Testis (tissue), 5 donors: ENCODE measurements at places on chromosomes 1 and 21. TPM values are rescaled to one million over a fixed set of nuclear protein-coding genes. Genes with fewer than 3 reads are reported as not detected.

DNA sequence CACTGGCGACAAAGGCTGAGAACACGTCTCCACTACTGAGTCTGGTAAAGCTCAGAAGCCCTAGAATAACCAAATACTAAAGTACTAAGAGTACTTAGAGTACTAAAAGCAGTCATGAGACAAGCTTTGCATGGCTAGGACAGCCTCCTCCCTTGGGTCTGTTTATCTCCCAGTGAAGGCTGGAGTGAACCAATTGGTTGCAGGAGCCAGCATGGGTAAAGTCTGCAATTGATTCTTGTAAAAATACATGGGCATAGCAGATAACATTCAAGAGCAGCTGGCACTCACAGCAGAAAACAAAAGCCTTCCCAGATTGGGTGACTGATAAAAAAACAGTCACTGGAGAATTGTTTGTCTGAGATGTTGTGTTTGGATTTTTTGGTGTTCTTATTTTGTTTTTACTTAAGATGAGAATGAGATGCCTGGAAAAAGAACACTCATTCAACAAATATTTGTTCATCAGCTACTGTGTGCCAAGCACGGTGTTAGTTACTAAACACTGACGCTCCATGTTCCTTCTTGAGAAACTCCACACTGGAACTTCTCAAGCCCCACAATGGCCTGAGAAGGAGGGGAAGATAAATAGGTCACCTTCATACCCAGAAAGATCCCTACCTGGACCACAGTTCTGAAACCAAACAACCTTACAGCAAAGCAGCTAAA is 3.7 kb downstream of the IRF6 start:
- DNase-seq, result peak; percentile 43
- H3K4me3 ChIP-seq, result no peak overlapping the region
- peak overlapping the region; percentile 21 for H3K27ac ChIP-seq
- H3K4me1 ChIP-seq, result peaks cover 17% of the 10 kb centered on the region

DNA sequence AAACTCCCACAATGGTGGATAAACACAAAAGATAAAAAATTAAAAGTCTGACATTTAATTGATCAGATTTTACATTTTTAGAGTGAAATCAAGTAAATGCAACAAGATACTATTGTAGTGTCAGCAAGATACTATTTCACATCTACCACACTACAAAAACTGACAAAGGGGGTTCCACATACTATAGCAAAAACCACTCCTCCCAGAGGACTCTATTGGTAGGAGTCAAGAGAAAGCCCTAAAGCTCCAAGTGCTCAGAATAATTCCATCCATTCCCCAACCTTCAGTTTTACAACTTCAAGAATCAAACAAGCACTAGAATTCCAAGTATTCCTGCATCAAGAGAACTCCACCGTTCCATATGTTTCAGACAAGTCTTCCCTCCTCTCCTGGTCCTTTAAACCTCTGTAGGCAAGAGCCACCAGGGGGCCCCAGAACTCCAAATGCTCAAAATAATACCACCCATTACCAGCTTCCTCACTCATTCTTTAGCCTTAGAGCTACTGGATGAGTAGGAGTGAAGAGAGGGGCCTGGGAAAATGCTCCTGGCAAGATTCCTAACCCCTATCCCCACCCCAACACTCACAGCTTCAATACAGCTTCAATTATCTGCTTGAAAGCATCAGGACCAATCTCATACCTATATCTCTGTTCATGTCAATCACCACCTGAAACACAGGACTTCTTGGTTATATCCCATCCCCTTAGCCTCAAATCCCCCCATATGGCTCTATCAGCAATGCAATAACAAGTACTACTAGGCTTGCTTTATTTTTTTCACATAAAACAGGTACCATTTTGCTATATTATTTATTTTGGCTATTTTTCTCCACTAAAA is 9.9 kb downstream of the TOR1AIP2 start:
- H3K27ac ChIP-seq, result no peak overlapping the region
- H3K27me3 ChIP-seq, result no peaks in the 10 kb centered on the region
- H3K4me1 ChIP-seq, result no peaks in the 10 kb centered on the region
- H3K4me3 ChIP-seq, result no peak overlapping the region

DNA sequence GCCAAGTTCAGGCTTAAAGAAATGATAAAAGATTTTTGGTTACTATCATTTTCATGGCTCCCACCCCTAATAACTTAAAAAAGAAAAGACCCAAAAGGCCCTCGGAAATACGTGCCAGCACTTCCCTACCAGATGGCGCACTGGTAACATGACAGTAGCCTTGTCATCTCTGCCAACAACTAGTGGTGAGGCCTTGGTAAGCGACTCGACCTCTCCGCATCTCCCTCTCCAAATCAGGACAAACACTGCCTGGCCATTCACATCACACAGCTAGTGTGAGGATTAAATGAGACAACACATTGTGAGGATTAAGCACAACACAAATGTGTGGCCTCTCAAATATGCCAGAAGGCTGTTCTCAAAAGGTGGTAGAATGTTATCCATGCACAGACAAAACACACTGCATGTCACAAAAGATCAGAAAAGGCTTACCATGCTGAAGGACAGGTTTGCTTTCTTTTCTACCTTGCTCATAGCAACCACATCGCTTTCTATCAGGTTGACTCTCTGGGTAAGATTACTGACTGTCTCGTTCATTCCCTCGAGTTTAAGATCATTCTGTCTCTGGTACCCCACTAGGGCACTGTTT is 16.4 kb downstream of the TEX38 start:
- no peak overlapping the region for H3K4me3 ChIP-seq
- DNase-seq, result no peak
- H3K27ac ChIP-seq, result no peak overlapping the region
- H3K4me1 ChIP-seq, result peaks cover 16% of the 10 kb centered on the region
- H3K27me3 ChIP-seq, result no peaks in the 10 kb centered on the region

DNA sequence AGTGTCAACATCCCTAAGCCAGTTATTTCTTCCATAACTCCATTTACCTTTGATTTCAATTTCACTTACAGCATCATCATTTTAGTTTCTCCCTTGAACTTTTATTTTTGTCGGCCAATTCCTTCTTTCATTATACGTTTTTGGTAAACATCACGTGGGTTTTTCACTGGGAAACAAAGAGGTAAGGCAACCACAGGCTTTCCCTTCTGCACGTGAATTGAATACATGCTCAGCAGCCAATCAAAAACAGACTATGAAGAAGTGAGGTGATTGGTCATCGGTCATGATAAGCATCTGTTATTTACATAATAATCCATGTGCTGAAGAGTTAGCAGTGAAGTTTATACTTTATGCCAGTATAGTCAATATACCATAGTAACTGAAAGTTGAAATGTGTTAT is 98.7 kb downstream of the NCAM2 start:
- no peaks in the 10 kb centered on the region for H3K4me1 ChIP-seq
- no peak for DNase-seq
- no peak overlapping the region for H3K27ac ChIP-seq
- no peaks in the 10 kb centered on the region for H3K36me3 ChIP-seq
- H3K27me3 ChIP-seq, result no peaks in the 10 kb centered on the region

GRCh38 chr1:93925206-93925605 is 16.0 kb upstream of the GCLM start:
- no peaks in the 10 kb centered on the region for H3K4me1 ChIP-seq
- no peaks in the 10 kb centered on the region for H3K27me3 ChIP-seq
- H3K36me3 ChIP-seq, result no peaks in the 10 kb centered on the region
- no peak overlapping the region for H3K4me3 ChIP-seq

DNA sequence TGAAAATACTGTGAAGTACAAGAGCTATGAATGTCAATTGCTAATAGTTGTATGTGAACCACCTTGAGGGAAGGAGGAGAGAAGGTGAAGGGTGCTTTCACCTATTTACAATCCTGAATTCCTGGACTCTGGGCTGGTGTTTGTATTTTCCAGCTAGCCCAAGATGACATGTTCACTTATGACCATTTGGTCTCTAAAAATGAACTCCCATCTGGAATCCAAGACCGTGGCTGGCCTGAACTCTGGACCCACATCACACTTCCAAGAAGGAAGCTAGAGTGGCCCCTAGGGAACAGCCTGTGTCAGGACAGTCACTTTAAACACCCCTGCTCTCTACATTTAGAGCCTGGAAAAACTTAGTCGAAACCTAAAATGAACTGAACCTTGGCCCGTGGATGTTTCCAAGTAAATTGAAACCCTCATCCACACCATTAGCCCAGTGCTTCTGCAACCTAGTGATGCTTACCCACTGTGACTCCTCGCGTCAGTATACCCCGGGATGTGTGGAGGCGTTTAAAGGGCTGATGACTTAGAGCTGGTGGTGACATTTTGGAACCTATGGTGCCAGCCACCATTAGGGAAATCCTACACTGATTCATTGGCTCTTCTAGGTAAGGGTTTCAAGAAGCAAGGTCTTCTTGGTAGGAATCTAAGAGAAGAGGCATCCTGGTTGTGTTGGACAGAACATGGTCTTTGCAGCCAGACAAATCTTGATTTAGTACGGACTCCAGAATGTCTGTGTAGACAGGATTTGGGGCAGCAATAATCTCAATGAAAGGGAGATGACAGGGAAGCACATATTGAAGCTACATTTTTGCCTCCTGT is 171.5 kb upstream of the IRF2BP2 start:
- no peaks in the 10 kb centered on the region for H3K27me3 ChIP-seq
- no peaks in the 10 kb centered on the region for H3K36me3 ChIP-seq
- no peak overlapping the region for H3K4me3 ChIP-seq
- no peak for DNase-seq

GRCh38 chr1:173175514-173176145 is 31.5 kb downstream of the TNFSF4 start:
- no peaks in the 10 kb centered on the region for H3K4me1 ChIP-seq
- H3K27me3 ChIP-seq, result no peaks in the 10 kb centered on the region
- no peak overlapping the region for H3K4me3 ChIP-seq
- H3K27ac ChIP-seq, result no peak overlapping the region
- no peaks in the 10 kb centered on the region for H3K36me3 ChIP-seq

DNA sequence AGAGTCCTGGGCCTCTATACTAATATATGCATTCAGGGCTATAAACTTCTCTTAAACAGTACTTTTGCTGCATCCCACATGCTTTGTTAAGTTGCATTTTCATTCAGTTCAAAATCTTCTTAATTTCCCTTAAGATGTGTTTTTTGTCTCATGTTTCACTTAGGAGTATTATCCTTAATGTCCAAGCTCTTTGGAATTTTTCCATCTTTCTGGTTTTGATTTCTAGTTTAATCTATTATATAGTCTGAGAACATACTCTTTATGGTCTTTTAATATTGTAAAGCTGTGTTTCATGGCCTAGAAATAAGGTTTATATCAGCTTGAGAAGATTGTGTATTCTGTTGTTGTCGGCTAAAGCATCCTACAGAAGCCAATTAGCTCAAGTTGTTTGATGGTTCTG is 1041.8 kb downstream of the PLA2G4A start:
- H3K27ac ChIP-seq, result no peak overlapping the region
- H3K36me3 ChIP-seq, result no peaks in the 10 kb centered on the region

DNA sequence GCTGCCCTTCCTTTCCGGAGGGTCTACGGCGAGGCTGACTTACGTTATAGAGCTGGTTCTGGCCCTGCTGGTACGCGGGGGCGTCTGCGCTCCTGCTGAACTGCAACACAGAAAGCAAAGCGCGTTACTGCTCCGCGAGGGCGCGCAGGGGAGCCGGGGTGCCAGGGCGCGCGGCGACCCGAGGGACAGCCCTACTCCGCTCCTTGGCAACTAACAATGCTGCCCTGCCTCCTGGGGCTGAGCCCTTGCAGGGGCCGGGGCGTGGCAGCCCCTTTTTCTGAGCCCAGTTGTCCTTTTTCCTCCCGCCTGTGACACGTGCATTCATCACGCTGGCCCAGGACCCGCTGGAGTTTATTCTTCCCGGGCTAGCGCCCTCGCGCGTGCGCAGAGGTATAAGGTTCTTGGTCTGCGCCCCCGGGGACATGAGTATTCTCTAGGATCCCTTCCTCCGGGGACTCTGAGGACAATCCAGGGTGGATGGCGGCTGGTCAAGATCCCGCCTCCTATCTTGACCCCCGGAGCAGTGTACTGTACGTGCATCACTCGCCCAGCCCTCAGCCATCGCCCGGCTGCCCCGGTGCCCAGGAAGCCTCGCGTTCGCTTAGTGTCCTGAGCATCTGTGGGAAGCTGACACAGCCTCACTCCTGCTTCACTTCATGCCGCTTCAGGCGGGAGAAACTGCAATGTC is 78.9 kb downstream of the CD247 start:
- H3K27me3 ChIP-seq, result no peaks in the 10 kb centered on the region
- no peak overlapping the region for H3K27ac ChIP-seq
- H3K36me3 ChIP-seq, result no peaks in the 10 kb centered on the region

DNA sequence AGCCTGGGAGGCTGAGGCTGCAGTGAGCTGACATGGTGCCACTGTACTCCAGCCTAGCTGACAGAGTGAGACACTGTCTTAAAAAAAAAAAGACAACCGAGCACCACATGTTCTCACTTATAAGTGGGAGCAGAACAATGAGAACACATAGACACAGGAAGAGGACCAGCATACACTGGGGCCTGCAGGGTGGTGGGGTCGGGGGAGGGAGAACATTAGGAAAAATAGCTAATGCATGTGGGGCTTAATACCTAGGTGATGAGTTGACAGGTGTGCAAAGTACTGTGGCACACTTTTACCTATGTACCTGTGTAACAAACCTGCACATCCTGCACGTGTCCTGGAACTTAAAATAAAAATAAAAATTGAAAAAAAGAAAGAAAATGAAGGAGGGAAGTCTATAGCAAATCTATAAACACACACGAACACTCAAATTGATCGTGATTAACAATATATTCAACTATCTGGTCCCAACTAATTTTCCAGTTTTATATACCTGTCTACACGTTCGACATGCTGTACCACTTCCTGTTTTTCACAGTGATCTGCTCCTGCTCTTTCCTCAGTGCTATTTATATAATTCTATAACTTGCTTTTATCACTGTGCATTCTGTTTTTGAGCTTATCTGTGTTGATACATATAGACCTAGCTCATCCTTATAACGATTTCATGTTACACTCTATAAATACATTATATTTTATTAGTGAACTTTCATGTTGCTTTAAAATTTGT is 27.2 kb downstream of the AK5 start:
- no peaks in the 10 kb centered on the region for H3K27me3 ChIP-seq
- no peaks in the 10 kb centered on the region for H3K36me3 ChIP-seq
- DNase-seq, result no peak
- no peak overlapping the region for H3K27ac ChIP-seq
- H3K4me3 ChIP-seq, result no peak overlapping the region

- no peak for DNase-seq
- H3K4me3 ChIP-seq, result no peak overlapping the region
- H3K27ac ChIP-seq, result no peak overlapping the region
- H3K36me3 ChIP-seq, result no peaks in the 10 kb centered on the region
These were observed 87.2 kb downstream of the TGFBR3 start for GRCh38 chr1:91798740-91799139.

Gene LDLRAD1
- total RNA-seq, result 0.81 TPM

Gene PDPN
- 6.5 TPM for total RNA-seq

Gene NTNG1
- total RNA-seq, result 2.2 TPM
